Heart right ventricle (tissue), 16 donors: ENCODE measurements at places on chromosomes 6 and 20. TPM values are rescaled to one million over a fixed set of nuclear protein-coding genes. Genes with fewer than 3 reads are reported as not detected.

- H3K4me1 ChIP-seq, result peaks cover 13% of the 10 kb centered on the region
- H3K27me3 ChIP-seq, result no peaks in the 10 kb centered on the region
- no peaks in the 10 kb centered on the region for H3K36me3 ChIP-seq
- DNase-seq, result peak; percentile 76
- no peak overlapping the region for H3K4me3 ChIP-seq
Measured at GRCh38 chr20:63345328-63346100, 15.6 kb downstream of the CHRNA4 start.

- DNase-seq, result no peak
- H3K27me3 ChIP-seq, result peaks cover 8% of the 10 kb centered on the region
- no peak overlapping the region for H3K27ac ChIP-seq
- H3K36me3 ChIP-seq, result no peaks in the 10 kb centered on the region
- H3K4me1 ChIP-seq, result peaks cover 13% of the 10 kb centered on the region
Measured at GRCh38 chr20:60053125-60053817, 95.0 kb downstream of the CDH26 start.

DNA sequence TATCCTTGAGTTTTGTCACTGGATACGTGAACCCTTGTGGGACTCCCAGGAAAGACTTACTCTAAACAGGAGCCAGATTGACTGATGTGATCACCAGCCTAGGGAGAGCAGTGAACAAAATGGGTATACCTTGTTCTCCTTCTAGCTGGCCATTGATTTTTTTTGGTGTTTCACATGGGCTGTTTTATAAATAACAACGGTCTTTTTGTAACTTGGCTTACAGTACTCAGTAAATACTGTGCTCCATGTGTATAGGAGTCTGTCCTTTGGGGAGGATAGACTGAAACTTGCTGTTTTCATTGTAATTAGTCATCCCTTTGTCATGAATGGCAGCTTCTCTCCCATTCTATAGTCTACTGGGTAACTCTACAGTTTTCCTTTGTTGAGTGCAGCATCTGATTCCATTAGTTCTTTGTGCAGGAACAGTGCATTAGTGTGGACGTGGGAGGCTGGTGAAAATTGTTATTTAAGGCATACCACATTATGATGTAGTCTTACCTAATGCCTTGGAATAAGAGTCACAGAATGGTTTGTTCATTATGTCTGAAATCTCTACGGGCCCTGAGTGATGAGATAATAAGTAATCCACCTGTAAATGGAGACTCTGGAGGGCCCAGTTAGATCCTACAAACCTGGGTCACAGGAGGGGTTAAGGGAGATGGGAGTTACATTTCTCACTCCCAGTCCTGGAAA lies 89.5 kb downstream of the TIAM2 start:
- H3K4me3 ChIP-seq, result no peak overlapping the region
- no peaks in the 10 kb centered on the region for H3K4me1 ChIP-seq
- no peak overlapping the region for H3K27ac ChIP-seq
- H3K36me3 ChIP-seq, result no peaks in the 10 kb centered on the region

DNA sequence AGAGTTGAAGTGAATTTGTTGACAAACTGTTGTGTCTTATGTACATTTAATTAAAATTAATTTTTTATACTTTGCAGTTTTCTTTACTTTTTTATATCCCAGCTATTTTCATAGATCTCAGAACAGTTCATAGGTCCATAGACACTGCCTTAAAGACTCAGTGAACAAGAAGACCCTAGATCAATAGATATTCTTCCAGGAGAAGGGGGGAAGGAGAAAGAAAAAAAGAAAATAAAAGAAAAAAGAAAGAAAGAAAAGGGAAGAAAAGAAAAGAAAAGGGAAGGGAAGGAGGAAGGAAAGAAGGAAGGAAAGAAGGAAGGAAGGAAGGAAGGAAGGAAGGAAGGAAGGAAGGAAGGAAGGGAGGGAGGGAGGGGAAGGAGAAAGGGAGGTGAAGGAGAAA lies 130.8 kb downstream of the MAFB start:
- H3K27ac ChIP-seq, result no peak overlapping the region
- H3K4me1 ChIP-seq, result no peaks in the 10 kb centered on the region
- no peak for DNase-seq
- no peaks in the 10 kb centered on the region for H3K36me3 ChIP-seq
- no peaks in the 10 kb centered on the region for H3K27me3 ChIP-seq

GRCh38 chr6:353642-354614 lies 37.6 kb upstream of the IRF4 start:
- no peak for DNase-seq
- H3K4me1 ChIP-seq, result no peaks in the 10 kb centered on the region
- H3K36me3 ChIP-seq, result peaks cover 5% of the 10 kb centered on the region
- H3K27me3 ChIP-seq, result no peaks in the 10 kb centered on the region
- no peak overlapping the region for H3K27ac ChIP-seq

DNA sequence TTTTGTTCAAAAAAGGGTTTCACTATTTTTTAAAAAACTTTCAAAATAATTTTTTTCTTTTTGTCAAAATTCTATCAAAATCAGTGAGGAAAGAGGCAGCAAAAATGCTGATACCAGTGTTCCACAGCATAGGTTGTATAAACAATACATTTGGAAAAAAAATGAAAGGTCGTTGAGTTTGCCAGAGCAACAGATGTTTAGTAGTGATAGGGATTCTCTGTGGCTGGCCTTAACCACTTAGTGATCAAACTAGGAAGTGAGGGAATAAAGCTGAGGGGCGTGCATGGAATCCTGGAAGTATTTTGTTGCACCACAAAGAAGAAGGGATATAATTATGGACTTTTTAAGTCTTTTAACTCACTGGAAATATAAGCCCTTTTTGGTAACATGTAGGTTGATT lies 555.3 kb upstream of the CHD6 start:
- DNase-seq, result no peak
- no peaks in the 10 kb centered on the region for H3K36me3 ChIP-seq
- H3K27ac ChIP-seq, result no peak overlapping the region
- no peaks in the 10 kb centered on the region for H3K27me3 ChIP-seq
- no peak overlapping the region for H3K4me3 ChIP-seq
- no peaks in the 10 kb centered on the region for H3K4me1 ChIP-seq

GRCh38 chr6:116144605-116145004 lies 18.7 kb upstream of the COL10A1 start:
- no peak overlapping the region for H3K27ac ChIP-seq
- no peaks in the 10 kb centered on the region for H3K4me1 ChIP-seq
- H3K4me3 ChIP-seq, result no peak overlapping the region
- DNase-seq, result no peak
- no peaks in the 10 kb centered on the region for H3K27me3 ChIP-seq
- no peaks in the 10 kb centered on the region for H3K36me3 ChIP-seq

DNA sequence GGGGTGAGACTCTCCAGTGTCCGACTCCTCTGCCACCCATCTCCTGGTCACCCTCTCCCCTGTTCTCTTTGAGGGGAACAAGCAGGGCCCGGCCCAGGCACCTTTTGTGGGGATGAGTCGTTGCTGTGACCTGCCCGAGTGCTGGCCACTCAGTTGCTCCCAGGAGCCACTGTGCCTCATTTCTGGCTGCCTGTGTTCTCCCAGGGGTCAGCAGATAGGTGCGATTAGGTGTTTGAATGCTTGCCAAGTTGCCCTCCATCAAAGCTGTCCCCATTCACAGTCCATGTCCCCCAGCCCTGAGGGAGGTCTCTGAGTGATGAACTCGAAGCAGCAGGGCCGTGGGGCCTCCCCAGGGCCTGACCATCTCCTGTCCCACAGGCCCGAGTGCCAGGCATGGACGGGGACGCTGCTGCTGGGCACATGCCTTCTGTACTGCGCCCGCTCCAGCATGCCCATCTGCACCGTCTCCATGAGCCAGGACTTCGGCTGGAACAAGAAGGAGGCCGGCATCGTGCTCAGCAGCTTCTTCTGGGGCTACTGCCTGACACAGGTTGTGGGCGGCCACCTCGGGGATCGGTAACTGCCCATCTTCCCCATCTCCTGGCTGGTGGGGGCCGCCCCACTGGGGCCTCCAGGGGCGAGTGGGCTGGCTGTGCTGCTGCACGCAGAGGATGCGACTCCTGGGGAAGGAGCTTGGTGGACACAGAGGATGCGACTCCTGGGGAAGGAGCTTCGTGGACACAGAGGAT lies 4.1 kb downstream of the SLC17A9 start:
- H3K4me3 ChIP-seq, result no peak overlapping the region
- peaks cover 33% of the 10 kb centered on the region for H3K4me1 ChIP-seq
- peak overlapping the region; percentile 47 for H3K27ac ChIP-seq
- H3K27me3 ChIP-seq, result no peaks in the 10 kb centered on the region
- DNase-seq, result no peak

GRCh38 chr6:35972471-35973367 lies 51.7 kb downstream of the SLC26A8 start:
- no peaks in the 10 kb centered on the region for H3K36me3 ChIP-seq
- H3K4me3 ChIP-seq, result no peak overlapping the region
- H3K27ac ChIP-seq, result no peak overlapping the region
- no peaks in the 10 kb centered on the region for H3K4me1 ChIP-seq

- H3K27me3 ChIP-seq, result no peaks in the 10 kb centered on the region
- H3K27ac ChIP-seq, result no peak overlapping the region
- H3K36me3 ChIP-seq, result no peaks in the 10 kb centered on the region
- no peaks in the 10 kb centered on the region for H3K4me1 ChIP-seq
Measured at GRCh38 chr6:126307849-126308248, 32.1 kb upstream of the CENPW start.

GRCh38 chr6:108492131-108492766 lies 68.5 kb upstream of the FOXO3 start:
- no peaks in the 10 kb centered on the region for H3K36me3 ChIP-seq
- no peak overlapping the region for H3K4me3 ChIP-seq
- no peaks in the 10 kb centered on the region for H3K4me1 ChIP-seq
- no peak overlapping the region for H3K27ac ChIP-seq
- DNase-seq, result peak; percentile 6

DNA sequence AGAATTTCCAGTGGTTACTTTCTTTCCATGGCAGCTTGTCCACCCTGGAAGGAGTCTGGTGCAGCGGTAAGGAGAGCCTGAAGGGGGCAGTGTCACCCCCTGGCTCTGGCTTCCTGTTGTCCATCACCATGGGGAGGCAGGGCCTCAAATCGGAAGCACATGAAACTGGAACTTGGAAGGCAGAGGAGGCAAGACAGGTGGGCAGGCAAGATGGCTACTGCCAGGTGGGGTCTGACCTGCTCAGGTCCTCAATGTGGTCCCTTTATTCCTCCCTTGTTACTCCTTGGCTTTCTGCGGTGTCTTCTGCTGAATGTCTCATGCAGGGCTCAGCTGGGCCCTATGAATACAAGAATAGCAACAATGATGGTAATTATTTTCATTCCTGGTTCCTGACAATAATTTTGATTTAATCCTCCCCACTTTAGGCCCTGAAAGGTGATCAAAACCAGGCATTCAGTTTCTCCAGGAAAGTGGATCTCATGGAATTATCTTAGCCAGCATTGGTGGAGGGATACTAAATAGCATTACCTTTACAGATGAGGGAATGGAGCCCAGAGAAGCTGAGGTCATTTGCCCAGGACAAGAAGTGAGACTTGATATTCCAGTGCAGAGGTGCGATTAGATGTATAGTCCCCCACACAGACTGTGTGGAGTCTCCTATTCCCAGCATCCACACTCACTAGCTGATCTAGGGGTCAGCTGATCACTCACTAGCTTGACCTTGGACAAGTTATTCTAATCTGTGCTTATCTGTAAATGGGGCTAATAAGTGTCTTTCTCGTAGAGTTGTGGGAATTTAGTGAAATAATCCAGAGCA lies 17.6 kb upstream of the SNAI1 start:
- H3K4me1 ChIP-seq, result peaks cover 15% of the 10 kb centered on the region
- H3K4me3 ChIP-seq, result no peak overlapping the region
- H3K36me3 ChIP-seq, result peaks cover 10% of the 10 kb centered on the region
- H3K27me3 ChIP-seq, result no peaks in the 10 kb centered on the region

DNA sequence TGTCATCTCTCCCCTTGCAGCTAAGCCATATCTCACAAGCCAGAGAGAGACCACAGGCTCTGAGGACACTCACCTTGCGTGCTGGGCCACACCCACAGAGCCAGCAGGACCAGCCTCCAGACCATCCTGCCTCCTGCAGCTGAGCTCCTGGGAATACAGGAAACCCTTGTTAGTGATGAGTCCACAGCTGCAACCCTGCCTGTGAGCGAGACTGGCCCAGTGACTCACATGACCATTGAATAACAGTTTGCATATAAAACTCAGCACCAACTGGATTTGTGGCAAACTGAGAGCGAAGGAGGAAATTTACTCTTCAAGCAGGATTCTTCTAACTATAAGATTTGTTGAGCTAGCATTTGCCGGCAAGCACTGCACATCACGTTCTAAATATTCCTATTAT lies 3.0 kb downstream of the THBS2 start:
- DNase-seq, result no peak
- no peaks in the 10 kb centered on the region for H3K4me1 ChIP-seq
- H3K4me3 ChIP-seq, result peak overlapping the region; percentile 58
- H3K36me3 ChIP-seq, result no peaks in the 10 kb centered on the region
- peaks cover 56% of the 10 kb centered on the region for H3K27me3 ChIP-seq

DNA sequence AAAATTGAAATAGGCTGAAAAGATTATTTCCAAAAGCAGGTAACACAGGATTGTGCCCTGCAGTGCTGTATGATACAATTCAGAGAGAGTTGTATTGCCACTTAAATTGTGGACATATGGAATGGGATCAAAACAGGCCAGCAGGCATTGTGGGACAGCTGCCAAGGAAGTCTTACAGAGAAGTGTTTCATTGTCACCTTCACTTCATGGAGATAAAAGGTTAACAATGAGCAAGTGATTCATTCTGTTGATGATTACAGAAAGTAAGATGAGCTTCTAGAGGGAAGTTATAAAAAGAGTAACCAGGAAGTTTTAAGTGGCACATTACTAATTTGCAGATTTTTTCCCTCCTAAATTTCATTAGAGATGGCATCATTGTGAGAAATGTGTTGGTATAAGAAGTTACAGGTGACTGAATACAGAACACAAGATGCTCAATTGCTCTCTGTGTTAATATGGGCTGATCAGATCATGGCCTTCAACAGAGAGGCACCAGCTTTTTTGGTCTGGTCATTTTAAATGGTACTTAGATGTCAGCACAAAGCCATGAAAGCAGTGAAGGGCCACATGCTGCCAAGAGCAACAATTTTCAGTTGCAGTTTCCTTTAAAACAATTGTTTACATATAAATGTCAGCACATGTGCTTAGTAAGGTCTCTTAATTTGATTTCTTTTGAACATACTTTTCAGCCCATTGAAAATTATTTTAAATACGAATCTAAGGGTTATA lies 402.5 kb upstream of the FKBP1C start:
- no peak overlapping the region for H3K27ac ChIP-seq
- H3K36me3 ChIP-seq, result no peaks in the 10 kb centered on the region
- H3K4me1 ChIP-seq, result no peaks in the 10 kb centered on the region
- no peak overlapping the region for H3K4me3 ChIP-seq
- DNase-seq, result no peak

The MICAL1 gene
- total RNA-seq, result 3.0 TPM

The CCN6 gene
- total RNA-seq, result not detected

The TREML2 gene
- total RNA-seq, result not detected

The WFDC2 gene
- 0.56 TPM for total RNA-seq

The FKBP5 gene
- total RNA-seq, result 20.3 TPM

The ADISSP gene
- 7.9 TPM for total RNA-seq

The ZNF184 gene
- 2.9 TPM for total RNA-seq

The GNAS-AS1 gene
- 0.83 TPM for total RNA-seq

The TCP11 gene
- not detected for total RNA-seq

The TNNC2 gene
- total RNA-seq, result not detected

The BTNL2 gene
- not detected for total RNA-seq

The DACT2 gene
- 0.65 TPM for total RNA-seq

The GABRR2 gene
- total RNA-seq, result not detected

The OOEP gene
- not detected for total RNA-seq

The CDH26 gene
- 0.94 TPM for total RNA-seq
